Lung (tissue), 17 donors: ENCODE measurements at places on chromosomes 4 and X. TPM values are rescaled to one million over a fixed set of nuclear protein-coding genes. Genes with fewer than 3 reads are reported as not detected.

DNA sequence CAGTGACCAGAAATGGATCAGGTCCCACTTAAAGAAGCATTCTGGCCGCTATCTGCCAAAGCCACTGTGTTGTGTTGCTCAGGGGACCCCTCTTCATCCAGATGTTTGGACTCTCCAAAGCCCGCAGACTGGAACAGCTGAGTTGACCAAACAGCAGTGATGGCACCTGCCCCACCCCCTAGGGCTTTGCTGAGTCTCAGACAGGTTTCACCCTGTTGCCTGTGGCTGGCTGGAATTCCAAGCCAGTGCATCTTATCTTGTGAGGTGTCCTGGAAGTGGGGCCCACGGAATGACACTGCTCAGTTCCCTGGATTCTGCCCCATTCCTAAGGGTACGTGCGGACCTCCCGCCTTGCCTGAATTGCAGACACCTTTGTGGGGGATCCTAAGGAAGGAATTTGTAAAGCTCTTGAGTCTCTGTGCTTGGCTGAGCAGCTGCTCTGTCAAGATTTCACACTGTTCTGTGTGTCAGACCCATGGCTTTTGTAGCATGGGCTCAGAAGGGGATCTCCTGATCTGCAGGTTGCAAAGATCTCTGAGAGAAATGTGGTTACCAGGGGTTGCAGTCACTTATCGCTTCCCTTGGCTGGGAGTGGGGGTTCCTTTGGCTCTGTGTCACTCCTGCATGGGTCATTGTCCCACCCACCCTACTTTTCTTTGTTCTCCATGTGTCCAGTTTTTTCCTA lies 1707.9 kb upstream of the PCDH10 start:
- no peak overlapping the region for H3K27ac ChIP-seq
- no peaks in the 10 kb centered on the region for H3K27me3 ChIP-seq
- no peak overlapping the region for H3K4me3 ChIP-seq
- DNase-seq, result no peak
- no peaks in the 10 kb centered on the region for H3K4me1 ChIP-seq

- no peaks in the 10 kb centered on the region for H3K36me3 ChIP-seq
- H3K4me3 ChIP-seq, result no peak overlapping the region
Observed at GRCh38 chr4:59650861-59651260, 1549.3 kb upstream of the ADGRL3 start.

- H3K4me1 ChIP-seq, result no peaks in the 10 kb centered on the region
- no peak for DNase-seq
- H3K27me3 ChIP-seq, result peaks cover 71% of the 10 kb centered on the region
- no peaks in the 10 kb centered on the region for H3K36me3 ChIP-seq
- H3K4me3 ChIP-seq, result no peak overlapping the region
- H3K27ac ChIP-seq, result no peak overlapping the region
Observed at GRCh38 chrX:131057706-131058105, 440 bp upstream of the ARHGAP36 start.

GRCh38 chr4:16439768-16440167 lies 213.5 kb upstream of the TAPT1 start:
- no peak overlapping the region for H3K27ac ChIP-seq
- no peaks in the 10 kb centered on the region for H3K4me1 ChIP-seq
- DNase-seq, result peak; percentile 81
- H3K36me3 ChIP-seq, result no peaks in the 10 kb centered on the region

DNA sequence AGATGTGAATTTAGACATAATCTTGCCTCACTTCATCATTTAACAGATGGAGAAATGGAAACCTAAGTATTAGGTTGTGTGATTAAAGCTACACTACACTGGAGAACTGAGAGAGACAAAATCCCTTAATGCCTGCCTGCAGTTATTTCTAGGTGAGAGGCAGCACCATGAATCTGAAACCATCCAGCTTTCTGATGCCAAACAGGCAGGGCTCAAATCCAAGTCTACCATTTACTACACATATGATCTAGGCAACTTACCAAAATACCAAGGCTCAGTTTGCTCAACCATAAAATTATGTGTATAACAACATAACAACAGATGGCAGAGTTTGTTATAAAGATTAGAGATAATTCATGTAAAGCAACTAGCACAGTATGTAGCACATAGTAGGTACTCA lies 38.7 kb downstream of the GABRA4 start:
- no peaks in the 10 kb centered on the region for H3K36me3 ChIP-seq
- no peaks in the 10 kb centered on the region for H3K27me3 ChIP-seq
- H3K4me1 ChIP-seq, result no peaks in the 10 kb centered on the region
- no peak overlapping the region for H3K27ac ChIP-seq
- DNase-seq, result no peak

GRCh38 chr4:48134081-48134480 lies at the start of gene TXK:
TSS of gene TXK (minus strand) at chr4:48134250. CDS start at chr4:48134170, 80 bp downstream.
- no peaks in the 10 kb centered on the region for H3K36me3 ChIP-seq
- no peaks in the 10 kb centered on the region for H3K27me3 ChIP-seq
- no peak within 1 kb of the TSS for H3K27ac ChIP-seq
- no peak within 1 kb of the TSS for H3K4me3 ChIP-seq

DNA sequence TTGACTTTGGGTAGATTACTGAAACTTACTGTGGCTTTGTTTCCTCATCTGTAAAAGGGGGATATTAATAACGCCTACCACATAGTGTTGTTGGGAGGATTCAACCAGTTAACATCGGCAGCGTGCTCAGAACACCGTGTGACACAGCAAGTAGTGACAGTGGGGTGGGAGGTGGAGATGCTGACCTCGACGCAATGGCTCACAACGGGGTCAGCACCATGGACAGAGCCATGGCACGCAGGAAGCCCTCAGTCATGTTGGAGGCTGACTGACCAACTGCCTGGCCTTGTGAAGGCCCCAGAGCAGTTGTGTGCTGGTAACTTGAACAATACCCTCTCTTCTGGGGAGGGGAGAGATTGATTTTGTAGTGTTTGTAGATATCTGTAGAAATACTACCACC lies 93.2 kb downstream of the WFS1 start:
- no peaks in the 10 kb centered on the region for H3K36me3 ChIP-seq
- H3K27ac ChIP-seq, result no peak overlapping the region
- H3K27me3 ChIP-seq, result no peaks in the 10 kb centered on the region

DNA sequence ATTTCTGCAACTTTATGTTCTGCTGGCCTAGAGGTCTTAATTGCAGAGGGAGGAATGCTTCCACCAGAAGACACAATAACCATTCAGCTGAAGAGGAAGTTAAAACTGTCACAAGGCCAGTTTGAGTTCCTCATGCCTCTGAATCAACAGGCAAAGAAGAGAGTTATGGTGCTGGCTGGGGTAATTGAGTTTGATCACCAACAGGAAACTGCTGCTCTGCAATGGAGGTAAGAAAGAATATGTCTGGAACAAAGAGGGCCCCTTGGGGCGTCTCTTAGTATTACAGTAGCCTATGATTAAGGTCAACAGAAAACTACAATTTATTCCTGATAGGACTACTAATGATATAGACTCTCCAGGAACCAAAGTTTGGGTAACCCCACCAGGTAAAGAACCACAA lies 744.0 kb downstream of the FSTL5 start:
- no peaks in the 10 kb centered on the region for H3K27me3 ChIP-seq
- H3K4me3 ChIP-seq, result no peak overlapping the region
- H3K36me3 ChIP-seq, result no peaks in the 10 kb centered on the region
- H3K4me1 ChIP-seq, result no peaks in the 10 kb centered on the region

DNA sequence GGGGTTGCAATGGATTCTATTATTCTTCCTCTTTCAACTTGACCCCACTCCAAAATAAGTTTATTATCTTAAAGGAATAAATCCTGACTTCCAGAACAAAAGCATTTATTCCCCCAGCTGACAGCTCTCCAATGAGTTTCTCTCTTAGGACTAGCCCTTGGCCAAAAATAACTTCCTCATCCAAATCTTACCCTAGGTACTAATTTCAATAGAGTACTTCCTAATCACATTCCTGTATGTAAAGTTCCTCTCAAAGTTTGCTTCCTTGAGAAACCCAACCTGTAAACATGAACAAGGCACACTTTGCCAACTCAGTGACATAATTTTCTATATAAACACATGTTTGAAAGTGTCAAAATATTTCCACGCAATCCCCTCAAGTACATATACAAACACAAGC lies 671.2 kb upstream of the GALNTL6 start:
- DNase-seq, result no peak
- no peaks in the 10 kb centered on the region for H3K36me3 ChIP-seq
- H3K27me3 ChIP-seq, result no peaks in the 10 kb centered on the region
- H3K4me1 ChIP-seq, result no peaks in the 10 kb centered on the region

GRCh38 chrX:20445109-20445508 lies 178.4 kb upstream of the RPS6KA3 start:
- DNase-seq, result no peak
- H3K36me3 ChIP-seq, result no peaks in the 10 kb centered on the region
- H3K27ac ChIP-seq, result no peak overlapping the region
- peaks cover 16% of the 10 kb centered on the region for H3K27me3 ChIP-seq
- no peaks in the 10 kb centered on the region for H3K4me1 ChIP-seq

DNA sequence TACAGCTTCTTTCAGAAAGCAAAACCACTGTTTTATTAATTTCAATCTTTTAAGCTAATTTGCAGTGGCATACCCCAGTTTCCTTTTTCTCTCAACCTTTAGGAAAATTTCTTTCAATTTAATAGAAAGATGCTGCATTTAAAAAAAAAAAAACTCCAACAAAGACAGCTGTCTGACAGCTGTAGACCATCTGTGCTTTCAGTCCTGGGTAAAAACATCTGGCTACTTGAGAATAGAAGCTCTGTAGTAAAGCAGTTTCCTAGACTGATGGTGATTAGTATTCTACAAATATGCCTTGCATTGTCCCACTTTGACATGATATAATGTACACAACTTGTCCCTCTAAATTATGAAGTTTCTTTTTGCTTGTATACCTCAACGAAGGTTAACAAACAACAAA lies 197.8 kb downstream of the EDA start:
- H3K27me3 ChIP-seq, result no peaks in the 10 kb centered on the region

GRCh38 chr4:7829652-7830580 lies 109.7 kb downstream of the AFAP1 start:
- H3K27ac ChIP-seq, result no peak overlapping the region
- H3K4me1 ChIP-seq, result peaks cover 30% of the 10 kb centered on the region
- H3K4me3 ChIP-seq, result no peak overlapping the region
- no peaks in the 10 kb centered on the region for H3K27me3 ChIP-seq
- H3K36me3 ChIP-seq, result peaks cover 4% of the 10 kb centered on the region

GRCh38 chr4:93730760-93731159 lies 97.8 kb upstream of the ATOH1 start:
- no peaks in the 10 kb centered on the region for H3K27me3 ChIP-seq
- H3K4me3 ChIP-seq, result no peak overlapping the region
- no peaks in the 10 kb centered on the region for H3K36me3 ChIP-seq
- H3K4me1 ChIP-seq, result peaks cover 5% of the 10 kb centered on the region
- DNase-seq, result no peak

DNA sequence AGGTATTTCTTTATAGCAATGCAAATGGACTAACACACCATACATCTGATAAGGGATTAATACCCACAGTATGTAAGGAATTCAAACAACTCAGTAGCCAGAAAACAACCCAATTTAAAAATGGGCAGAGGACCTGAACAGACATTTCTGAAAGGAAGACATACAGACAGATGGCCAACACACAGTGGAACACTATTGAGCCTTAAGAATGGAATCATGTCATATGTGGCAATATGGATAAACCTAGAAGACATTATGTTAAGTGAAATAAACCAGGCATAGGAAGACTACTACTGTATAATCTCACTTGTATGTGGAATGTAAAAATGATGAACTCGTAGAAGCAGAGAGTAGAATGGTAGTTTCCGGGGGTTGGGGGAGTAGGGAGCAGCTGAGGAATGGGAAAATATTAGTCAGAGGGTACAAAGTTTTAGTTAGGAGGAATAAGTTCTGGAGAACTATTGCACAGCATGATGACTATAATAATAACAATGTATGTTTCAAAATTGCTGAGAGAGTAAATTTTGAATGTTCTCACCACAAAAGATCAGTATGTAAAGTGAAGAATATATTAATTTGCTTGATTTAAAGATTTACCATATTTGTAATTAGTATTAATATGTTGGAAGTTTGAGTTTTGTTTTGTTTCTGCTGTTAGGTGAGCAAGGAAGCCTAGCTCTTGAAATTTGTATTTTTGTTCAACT lies 25.2 kb downstream of the WDR44 start:
- no peak overlapping the region for H3K4me3 ChIP-seq
- no peaks in the 10 kb centered on the region for H3K36me3 ChIP-seq
- H3K4me1 ChIP-seq, result peaks cover 7% of the 10 kb centered on the region

The COL25A1 gene
- 1.3 TPM for total RNA-seq

The NRK gene
- total RNA-seq, result 12.2 TPM

The UCP1 gene
- 0.34 TPM for total RNA-seq

The RASL11B gene
- 5.7 TPM for total RNA-seq

The FAT4 gene
- 105 TPM for total RNA-seq

The TCEAL3 gene
- 28.0 TPM for total RNA-seq

The SYAP1 gene
- 32.0 TPM for total RNA-seq
